ENCODE measurements at places on chromosomes 1 and 21.

DNA sequence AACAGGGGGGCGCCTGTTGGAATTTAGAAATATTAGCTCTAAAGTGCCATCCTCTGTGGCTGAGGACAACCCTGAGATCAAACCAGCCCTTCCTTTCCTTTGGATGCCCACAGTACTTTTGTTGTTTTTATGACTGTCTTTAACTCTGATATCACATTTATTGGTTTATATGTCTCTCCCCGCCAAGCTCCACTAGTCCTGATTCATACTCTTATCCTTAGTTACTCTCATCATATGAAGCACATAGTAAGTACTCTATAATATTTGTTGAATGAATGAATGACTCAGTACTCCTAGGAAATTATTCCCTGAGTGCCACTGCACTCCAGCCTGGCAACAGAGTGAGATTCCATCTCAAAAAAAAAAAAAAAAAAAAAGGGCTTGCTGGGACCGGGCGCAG is 22.6 kb upstream of the NRDC start:
- no peak for DNase-seq

- DNase-seq, result no peak
These were observed 50.2 kb downstream of the PRDM15 start for GRCh38 chr21:41828884-41829360.

DNA sequence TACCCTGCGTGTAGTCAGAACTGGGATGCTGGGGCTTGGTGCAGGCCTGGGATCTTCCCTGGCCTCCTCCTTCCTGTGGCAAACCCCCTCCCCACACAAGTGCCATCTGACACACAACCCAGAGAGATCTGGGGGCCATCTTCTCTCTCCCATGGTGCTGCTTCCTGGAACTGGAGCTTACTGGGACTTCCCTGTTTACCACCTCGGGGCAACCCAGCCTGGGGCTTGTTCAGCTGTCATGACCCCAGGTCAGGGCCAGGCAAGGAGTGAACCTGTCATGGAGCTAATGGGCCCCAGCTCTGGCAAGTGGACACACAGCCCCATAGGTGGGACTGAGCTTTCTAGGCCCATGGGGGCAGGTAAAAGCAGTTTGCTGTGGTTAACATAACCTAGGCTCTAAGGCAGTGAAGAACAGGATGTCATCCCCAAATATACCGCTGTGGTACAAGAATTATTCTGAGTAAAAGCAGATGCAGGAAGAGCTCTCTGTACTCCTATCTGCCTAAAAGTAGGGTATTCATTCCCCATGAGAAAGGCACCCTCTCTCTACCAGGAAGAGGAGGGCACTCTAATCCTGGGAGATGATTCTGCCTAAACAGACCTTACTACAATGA is 2.4 kb downstream of the TRIM11 start:
- no peak for DNase-seq

- no peak for DNase-seq
These were observed 38.5 kb downstream of the PTPRF start for GRCh38 chr1:43569175-43569574.

DNA sequence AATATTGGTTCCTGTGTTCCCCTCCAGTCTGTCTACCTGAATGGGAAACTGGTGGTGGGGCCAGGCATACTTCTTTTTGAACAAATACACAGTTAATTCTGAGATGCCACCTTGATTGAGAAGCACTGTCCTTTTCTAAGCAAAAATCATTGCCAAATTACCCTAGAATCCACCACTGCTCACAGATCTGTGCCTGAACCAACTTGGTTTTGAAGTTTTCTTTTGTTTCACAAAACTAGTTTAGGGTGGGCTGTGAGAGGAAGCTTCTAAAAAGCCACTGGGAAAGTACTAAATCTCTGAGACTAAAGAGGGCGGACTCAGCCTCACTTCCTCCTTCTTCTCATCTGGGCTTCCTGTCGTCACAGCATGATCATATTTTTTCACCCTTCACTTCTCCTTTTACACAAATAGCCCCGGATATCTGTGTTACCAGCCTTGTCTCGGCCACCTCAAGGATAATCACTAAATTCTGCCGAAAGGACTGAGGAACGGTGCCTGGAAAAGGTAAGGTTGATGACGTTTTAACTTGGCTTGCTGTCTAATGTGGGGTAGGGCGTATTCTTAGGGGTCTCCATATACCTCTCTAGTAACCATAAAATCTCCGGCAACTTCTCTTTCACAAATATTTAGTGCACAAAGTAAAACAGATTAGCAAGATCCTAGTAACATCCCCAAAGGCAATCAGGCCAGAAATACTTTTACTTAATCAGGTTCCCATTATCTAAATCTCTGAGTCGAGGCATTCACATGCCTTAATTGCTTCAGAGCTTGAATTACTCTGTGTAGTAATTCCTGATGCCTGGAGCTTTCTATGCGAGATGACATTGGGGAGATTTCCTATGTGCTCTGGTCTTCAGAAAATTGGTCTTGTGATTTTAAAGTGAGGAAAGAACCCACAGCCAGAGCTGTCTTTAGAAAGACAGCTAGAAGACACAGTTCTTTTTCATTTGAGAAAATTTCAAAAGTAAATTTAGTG is at the start of gene CD53:
Gene CD53, plus strand, starts transcription at position 404 of the 976 bp plus-strand sequence. CDS start 18,261 bp downstream, outside the sequence.
- DNase-seq, result no peak

DNA sequence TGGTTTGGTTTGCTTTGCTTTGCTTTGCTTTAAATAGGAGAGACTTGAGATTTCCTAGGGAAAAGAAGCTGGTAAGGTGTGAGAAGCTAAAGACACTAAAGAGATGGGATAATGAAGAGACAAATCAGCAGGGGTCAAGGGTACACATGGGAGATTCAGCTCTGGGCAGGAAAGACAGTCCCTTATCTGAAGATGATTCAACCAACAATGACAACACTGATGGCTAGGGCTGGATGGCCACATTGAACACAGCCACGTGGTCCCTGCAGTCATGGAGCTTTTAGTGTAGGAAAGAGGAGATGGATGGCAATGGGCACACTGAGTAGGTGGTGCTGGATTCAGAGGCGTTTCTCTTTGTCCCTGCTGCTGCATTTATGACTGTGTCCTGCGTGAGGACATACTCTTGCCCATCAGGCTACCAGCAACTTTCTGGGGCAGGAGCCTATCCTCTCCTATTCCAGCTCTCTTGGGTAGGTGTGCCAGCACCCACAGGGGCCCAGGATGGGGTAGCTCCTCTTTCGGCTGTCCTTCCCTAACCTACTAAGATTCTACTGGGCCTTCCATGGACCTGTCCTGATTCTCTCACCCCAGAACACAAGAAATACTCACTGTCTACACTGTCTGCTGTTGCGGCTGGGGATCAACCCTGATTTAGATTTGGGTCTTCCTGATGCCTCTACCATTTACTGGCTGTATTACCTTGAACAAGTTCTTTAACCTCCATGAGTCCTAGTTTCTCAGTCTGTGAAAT is 1.4 kb upstream of the SHISA4 start:
- DNase-seq, result no peak

GRCh38 chr1:114099268-114099667 is 54.4 kb downstream of the SYT6 start:
- no peak for DNase-seq

DNA sequence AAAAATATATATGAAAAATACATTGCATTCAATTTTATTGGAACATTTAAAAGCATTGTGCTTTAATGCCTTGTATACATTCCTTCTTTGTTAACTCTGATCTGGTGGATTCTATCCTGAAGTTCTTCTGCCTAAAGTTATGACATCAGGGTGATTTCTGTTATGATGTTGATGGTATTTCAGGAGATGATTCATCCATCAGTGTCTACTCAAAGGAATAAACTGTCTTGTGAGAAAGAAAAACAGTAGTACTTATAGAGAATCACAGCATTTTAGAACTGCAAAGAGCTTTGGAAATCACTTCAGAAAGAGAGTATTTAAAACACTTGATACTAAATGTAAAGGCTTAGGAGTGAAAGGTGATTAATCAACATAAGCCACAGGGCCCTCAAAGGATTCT is 155.7 kb downstream of the PTPRC start:
- no peak for DNase-seq

DNA sequence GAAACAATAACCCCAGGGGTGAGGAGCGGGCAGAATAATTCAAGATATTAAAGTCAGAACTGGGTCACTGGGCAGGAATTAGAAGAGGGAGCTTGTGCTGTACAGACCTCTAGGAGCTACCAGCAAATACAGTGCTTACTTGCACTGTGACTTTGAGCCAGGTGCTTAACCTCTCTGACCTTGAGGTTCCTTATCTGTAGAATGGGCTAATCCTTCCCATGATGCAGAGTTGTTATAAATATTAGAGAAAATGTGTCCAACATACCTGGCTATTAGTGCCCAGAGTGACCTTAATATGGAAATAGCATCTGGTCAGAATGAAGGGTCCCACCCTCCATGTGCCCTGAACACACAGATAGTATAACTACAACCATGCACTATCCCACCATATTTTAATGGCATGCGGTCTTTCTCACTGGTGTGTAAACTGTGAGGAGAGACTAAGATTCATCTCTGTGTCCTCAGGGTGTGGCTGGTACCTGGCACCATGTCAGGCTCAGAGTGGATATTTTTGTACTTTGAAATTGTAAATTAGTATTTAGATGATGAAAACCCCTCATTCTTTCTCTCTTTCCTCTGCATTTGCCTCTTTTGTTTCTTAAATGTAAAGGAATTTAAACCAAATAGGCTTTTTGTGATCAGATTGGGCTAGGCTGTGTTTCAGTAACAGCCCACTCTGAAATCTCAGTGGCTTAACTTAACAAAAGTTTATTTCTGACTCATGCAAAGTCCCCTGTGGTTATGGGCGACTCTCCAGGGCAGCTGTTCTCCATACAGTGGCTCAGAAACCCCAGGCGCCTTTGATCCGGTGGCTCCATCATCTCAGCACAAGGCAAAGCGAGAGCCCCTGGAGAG is 60.0 kb upstream of the ROR1 start:
- no peak for DNase-seq

- DNase-seq, result no peak
These were observed 758 bp downstream of the DEPDC1 start for GRCh38 chr1:68495968-68496679.

All from stimulated activated CD8-positive, alpha-beta memory T cell treated with anti-CD3 and anti-CD28 coated beads, Interleukin-4, amount 100 ng/mL, for 24 hours (primary cell).